Pancreas (tissue), 10 donors: ENCODE measurements at places on chromosomes 2 and 18.

- no peak for DNase-seq
These were observed 273.9 kb downstream of the MYT1L start for GRCh38 chr2:2057125-2057721.

DNA sequence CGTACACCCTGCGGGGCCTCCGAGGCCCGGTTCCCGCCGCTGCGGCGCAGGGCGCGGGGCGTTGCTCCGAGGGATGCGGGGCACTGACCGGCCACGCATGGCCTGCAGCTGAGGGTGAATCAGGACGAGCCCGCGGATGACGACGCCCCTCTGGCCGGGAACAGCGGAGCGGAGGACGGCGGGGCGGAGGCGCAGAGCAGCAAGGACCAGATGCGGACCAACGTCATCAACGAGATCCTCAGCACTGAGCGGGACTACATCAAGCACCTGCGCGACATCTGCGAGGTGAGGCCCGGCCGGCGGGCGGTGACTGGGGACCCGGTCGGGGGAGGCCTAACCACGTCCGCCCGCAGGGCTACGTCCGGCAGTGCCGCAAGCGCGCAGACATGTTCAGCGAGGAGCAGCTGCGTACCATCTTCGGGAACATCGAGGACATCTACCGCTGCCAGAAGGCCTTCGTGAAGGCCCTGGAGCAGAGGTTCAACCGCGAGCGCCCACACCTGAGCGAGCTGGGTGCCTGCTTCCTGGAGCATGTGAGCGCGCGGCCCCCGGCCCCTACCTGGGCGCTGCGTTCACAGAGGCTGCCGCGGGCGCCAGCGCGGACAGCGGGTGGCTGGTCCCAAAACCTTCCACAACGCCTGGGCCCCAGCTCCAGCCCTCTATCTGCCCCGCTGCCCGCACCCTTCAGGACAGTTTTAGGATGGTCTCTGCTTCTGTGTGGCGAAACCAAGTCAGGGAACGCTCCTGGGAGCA, 53.2 kb downstream of the FAM168B start:
- no peak for DNase-seq

DNA sequence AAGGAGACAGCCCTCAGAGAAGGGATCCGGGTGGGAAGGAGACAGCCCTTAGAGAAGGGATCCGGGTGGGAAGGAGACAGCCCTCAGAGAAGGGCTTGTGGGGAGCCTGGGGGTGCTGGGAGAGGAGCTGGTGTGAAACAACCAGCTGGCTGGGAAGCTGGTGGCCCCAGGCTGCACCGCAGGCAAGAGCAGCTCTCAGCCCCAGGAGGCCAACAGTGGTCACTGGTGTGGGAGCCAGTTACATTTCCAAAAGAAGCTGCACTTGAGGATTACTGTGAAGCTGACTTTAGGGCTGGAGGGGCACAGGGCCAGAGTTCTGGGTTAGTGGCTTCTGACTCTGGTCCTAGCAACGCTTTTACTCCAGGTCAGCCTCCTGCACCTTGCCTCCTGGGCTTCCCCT, 3.3 kb downstream of the HES6 start:
- no peak for DNase-seq

- DNase-seq = peak; percentile 83
These were observed 269.5 kb downstream of the NEDD4L start for GRCh38 chr18:58313491-58314032.

DNA sequence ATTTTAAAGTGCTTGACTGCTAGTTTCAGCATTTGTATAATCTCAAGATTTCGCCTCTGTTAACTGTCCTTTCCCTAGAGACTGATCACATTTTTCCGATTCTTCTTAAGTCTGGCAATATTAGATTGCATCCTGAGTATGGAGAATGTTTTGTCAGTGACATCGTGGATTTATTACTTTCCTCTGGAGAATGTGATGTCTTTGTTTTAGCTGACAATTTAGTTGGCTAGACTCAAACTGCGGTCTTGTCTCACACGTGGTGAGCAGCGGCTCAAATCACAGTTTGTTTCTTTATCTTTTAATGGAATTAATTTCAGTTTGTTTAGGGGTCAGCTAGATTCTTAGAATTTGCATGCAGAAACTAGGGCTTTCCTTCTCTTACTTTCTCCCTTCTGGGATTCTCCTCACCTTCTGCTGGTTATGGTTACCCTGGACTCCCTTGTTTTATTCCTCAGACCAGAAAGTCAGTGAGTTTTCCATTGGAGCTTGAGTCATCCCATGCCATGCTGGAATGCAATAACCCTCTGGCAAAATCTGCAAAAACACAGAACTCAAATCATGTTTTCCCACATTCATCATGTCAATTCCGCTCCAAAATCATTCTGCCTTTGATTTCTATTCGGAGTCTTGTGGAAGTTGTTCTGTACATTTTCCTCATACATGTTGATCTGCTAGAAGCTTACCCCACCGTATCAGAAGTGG, 327.2 kb upstream of the TRIB2 start:
- no peak for DNase-seq

DNA sequence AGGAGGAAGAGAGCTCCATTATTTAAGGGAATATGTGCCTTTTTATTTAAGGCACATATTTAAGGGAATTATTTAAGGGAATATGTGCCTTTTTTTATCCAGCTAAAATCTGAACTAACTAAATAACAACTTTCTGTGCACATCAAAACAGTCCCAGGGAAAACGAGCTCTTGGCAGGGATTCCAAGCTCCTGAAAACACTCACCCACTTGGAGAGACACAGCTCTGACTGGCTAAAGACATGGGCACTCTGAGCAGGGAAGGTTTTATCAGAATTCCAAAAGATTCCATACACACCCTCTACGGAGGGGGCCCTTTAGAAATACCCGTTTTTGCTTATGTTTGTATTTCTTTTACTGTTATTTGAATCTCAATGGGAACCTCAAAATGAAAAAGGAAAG, 181.0 kb downstream of the ZNF516 start:
- DNase-seq = no peak

- no peak for DNase-seq
These were observed 197.0 kb downstream of the STK39 start for GRCh38 chr2:168050377-168050776.

- no peak for DNase-seq
These were observed 52.9 kb upstream of the RPL31 start for GRCh38 chr2:100948942-100949811.

GRCh38 chr2:97673915-97674283, 4.4 kb downstream of the C2orf92 start:
- no peak for DNase-seq

GRCh38 chr18:1047406-1047805, 142.7 kb downstream of the ADCYAP1 start:
- DNase-seq = no peak

DNA sequence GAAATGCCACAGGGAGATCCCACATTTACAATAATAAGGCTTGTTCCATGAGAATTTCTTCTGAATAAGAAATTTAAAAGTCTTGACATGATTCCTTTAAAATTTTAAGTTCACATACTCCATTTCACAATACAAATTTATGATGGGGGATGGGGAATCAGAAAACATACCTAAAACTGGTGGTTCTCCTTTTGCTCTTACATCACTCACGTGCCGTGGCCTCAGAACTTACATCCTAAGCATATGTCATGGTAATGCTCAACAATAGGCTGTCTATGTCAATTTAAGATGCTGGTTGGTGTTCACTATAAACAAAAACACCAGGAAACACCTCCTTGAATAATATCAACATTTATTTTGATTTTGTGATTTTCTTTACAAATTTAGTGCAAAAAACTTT, 12.8 kb downstream of the UPP2 start:
- no peak for DNase-seq

DNA sequence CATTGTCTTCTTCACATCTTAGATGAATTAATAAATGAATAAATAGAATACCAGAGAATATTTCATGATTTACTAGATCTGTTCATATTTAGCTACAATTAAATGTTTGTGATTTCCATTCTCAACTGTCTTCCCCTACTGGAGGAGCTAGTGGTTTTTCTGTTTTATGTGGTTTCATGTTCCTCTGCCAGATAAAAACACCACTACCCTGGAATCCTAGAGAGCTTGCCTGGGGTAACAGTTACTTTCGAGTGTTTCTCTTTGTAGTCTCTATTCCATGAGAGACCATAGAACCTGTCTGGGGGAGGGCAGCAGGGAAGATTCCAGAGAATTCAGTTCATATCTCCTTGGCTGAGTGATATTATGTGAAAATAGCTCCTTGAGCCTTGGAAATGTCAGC, 349.2 kb downstream of the INSIG2 start:
- no peak for DNase-seq

GRCh38 chr18:8741117-8741516, 35.8 kb downstream of the MTCL1 start:
- DNase-seq = no peak

DNA sequence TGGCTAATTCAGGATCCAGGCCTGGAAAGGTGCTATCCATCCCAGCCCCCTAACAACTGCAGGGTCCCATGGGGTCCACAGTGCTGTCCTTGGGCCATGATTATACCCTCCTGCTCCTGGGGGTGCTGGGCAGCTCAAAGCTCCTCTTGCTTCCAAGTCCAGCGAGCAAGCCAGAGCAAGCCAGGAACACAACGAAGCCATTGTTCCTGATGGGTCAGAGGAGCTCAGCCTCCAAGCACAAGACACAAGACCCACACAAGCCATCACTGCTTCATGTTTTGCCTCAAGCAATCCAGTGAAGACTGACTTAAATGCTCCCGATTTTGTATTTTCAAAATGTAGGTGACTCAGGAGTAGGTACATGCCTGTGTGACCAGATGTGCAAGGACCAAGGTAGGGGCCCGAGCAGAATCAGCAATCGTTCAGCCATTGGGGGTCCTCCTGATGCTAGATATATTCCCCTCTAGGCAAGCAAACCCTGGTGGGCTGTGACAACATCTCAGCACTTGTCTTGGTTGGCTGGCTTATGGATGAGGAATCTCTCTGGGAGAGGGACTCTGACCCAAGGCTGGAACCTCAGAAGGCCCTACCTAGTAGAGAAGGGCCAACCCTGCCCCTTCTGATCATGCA, 90.8 kb downstream of the EPAS1 start:
- DNase-seq = no peak

GRCh38 chr2:21395366-21395765, 271.6 kb downstream of the TDRD15 start:
- no peak for DNase-seq

- no peak for DNase-seq
These were observed 449.1 kb downstream of the PIK3C3 start for GRCh38 chr18:42404151-42404550.

GRCh38 chr2:151334082-151334815, 23.1 kb upstream of the TNFAIP6 start:
- no peak for DNase-seq

- DNase-seq = no peak
These were observed 16.7 kb downstream of the BMP10 start for GRCh38 chr2:68854476-68854875.

DNA sequence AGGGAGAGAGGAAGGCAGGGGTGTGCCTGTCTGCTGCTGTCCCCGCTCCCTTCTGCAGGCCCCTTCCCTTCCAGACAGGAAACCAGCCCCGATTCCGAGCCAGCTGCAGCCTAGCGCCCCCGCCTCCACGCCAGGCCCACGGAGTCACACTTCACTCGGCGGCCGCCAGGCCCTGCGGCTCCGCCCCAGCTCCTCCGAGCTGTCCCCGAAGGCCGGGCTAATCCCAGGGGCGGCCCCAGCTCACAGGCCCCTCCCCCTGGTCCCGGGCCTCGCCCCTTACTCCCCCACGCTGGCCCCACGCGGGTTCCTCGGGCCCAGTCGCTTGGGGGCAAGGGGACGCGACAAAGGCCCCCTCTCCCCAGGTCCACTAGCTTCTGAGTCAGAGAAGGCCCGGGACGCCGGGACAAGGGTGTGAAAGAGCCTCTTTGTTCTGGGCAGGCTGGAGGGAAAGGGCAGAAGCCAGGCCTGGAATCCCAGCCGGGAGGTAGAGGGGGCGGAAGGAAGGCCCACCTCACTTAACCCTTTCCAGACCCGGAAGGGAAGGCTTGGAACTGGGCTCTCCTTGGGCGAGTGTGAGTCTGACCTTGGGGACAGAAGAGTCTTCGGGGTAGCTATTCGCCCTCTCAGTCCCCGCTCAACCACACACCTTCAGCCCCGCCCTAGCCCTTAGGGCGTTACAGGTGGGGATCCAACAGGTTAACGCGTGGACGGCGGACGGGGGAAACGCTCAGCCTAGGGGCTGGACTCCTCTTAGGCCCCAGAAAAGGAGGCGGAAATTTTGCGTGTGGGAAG, 1.2 kb downstream of the RTKN start:
- peak; percentile 88 for DNase-seq

DNA sequence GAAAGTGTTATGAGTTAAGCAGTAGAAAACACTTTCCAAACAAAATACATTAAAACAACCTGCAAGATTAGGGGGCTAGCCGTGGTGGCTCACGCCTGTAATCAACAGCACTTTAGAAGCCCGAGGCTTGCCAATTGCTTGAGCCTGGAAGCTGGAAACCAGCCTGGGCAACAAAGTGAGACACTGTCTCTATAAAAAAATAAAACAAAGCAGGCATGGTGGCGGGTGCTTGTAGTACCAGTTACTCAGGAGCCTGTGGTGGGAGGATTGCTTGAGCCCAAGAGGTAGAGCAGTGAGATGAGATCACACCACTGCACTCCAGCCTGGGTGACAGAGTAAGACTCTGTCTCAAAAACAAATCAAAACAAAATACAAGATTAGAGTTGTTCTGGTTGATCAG, 208.3 kb downstream of the ERBB4 start:
- no peak for DNase-seq

DNA sequence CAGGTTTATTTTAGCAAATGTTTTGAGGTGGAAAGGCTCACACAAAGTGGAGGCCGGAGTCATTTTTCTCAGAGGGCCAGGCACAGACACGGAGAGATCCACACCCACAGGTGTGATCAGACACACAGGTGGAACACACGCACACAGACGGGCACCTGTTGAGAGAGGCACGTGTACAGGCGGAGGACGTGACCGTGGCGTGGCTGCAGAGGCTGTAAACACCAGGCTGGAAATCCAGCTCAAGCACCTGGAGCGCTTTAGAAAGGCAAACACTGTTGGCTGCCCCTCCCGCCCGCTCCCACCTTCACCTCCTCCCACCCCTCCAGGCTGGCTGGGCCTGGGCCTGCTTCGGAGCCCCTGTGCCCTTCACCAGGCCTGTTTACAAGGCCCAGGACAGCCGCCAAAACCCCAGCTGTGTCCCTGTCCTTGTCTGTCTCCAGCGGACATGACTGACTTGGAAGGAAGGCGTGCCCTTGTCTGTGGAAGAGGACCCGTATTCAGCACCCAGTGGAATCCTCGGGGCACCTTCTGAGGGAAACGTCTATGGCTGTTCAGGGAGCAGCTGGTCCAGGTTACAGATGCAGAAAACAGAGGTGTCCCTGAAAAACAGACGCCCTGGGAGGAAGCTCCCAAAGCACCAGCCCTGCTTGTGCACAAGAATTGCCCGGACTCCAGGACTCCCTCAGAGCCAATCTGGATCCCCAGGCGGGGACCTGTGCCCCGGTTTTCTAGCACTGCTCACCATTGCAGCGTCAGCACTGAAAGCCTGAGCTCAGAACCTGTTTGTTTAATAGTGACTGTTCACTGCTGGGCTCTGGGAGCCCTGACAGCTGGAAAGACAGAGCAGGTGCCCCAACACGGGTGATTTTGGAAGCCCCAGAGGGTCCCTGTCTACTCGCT, 134.3 kb upstream of the HAAO start:
- DNase-seq = peak; percentile 82

DNA sequence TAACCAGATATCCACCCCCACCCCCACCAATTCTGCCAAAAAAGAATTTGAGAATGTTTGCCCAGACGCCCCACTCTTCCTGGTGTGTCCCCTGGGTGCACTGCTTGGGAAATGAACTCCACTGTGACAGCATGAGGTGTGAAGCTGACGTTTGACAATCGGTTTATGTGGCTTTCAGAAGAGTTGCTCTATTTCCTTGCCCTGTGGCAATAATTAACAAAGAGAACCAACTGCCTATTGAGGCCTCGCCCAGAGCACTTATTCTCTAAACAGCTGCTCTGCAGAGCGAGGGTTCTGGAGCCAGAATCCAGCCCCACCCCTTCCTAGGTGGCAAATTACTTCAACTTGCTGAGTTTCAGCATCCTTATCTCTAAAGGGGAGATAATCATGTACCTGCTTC, 115.8 kb upstream of the SIX3 start:
- no peak for DNase-seq
